ENCODE measurements at places on chromosomes 5 and 9. TPM values are rescaled to one million over a fixed set of nuclear protein-coding genes. Genes with fewer than 3 reads are reported as not detected.

Gene VAV2
- 5.1 TPM for total RNA-seq

GRCh38 chr5:71738662-71739361 is 19.7 kb downstream of the CARTPT start:
- DNase-seq, result no peak

Gene ACOT12
- total RNA-seq, result not detected

Gene GMCL2
- not detected for total RNA-seq

GRCh38 chr5:53303105-53303504 is 177.3 kb upstream of the FST start:
- DNase-seq, result no peak

GRCh38 chr5:152608458-152608857 is 203.4 kb upstream of the NMUR2 start:
- no peak for DNase-seq

GRCh38 chr9:114621975-114622609 is 11.0 kb downstream of the TMEM268 start:
- no peak for DNase-seq

DNA sequence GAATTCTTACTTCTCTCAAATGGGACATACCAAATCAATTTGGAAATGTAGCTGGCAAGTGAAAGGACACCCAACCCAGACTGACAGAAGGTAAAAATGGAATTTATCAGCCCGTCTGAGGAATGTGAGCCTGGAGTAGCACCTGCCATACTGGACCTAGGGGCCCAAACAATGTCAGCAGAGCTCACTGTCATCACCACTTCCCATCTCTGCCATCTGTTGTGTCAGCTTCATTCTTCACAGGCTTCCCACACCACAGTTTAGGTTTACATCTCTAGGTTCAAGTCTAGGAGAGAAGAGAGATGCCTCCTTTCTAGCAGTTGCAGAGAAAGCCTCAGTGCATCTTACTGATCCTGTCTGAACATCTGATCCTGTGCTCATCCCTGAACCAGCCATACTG is 222.4 kb downstream of the DOCK8 start:
- DNase-seq, result no peak

Gene CSF1R
- total RNA-seq, result 0.26 TPM

All from activated CD8-positive, alpha-beta memory T cell treated with anti-CD3 and anti-CD28 coated beads, Interleukin-2, amount 10 ng/mL, durations not matched to agents 7 days and 5 days (primary cell).